ENCODE measurements at places on chromosomes 12 and 14. TPM values are rescaled to one million over a fixed set of nuclear protein-coding genes. Genes with fewer than 3 reads are reported as not detected.

GRCh38 chr14:22418631-22419030 is 170.4 kb downstream of the DAD1 start:
- no peaks in the 10 kb centered on the region for H3K36me3 ChIP-seq
- no peaks in the 10 kb centered on the region for H3K4me1 ChIP-seq
- H3K4me3 ChIP-seq, result no peak overlapping the region
- H3K27ac ChIP-seq, result no peak overlapping the region
- DNase-seq, result no peak

DNA sequence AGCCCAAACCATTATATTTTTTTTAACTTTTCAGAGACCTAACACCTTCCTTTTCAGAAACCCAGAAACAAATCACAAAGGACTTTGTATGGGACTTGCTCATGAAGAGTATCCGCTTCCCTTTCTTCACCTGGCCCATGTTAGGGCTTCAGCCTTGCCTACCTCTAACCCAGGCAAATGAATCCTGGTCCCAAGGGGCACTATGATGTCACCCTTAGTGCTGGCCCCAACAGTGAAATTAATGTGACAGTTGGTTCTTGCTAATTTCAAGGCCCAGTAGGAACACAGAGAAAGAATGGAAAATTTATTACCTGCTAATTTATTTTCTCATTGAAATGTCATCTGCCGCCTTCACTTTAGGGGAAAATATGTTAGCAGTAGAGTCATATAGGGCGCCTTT is 179.8 kb upstream of the NRXN3 start:
- H3K36me3 ChIP-seq, result no peaks in the 10 kb centered on the region
- no peaks in the 10 kb centered on the region for H3K27me3 ChIP-seq
- peak overlapping the region; percentile 90 for H3K27ac ChIP-seq
- DNase-seq, result no peak

DNA sequence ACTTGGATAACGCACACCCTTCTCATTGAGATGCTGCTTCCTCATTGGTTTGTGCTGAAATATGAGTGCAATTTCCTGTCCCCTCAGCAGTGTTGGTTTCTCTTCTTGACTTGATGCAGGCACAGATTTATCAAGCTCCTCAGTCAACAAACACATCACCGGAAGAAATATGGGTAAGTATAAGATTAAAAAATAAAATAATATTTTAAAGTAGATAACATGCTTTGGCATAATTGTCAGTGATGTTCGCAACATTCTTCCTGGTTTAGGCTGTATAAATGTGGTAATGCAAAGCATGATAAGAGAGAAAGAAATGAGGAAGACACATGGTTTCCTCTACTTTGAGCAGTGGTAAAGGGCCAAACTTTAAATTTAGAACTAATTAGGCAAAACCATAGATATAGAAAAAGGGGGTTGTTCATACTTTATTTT is at the start of gene GPR65:
TSS of gene GPR65 (plus strand) at position 86 of the 432 bp plus-strand sequence. CDS start 5,713 bp downstream, outside the sequence.
- H3K27me3 ChIP-seq, result no peaks in the 10 kb centered on the region
- no peak within 1 kb of the TSS for H3K4me3 ChIP-seq
- H3K36me3 ChIP-seq, result no peaks in the 10 kb centered on the region
- no peak for DNase-seq
- no peak within 1 kb of the TSS for H3K27ac ChIP-seq
- H3K4me1 ChIP-seq, result no peaks in the 10 kb centered on the region

Gene PTPRO
- total RNA-seq, result 59.6 TPM

GRCh38 chr14:31159682-31160296 is 47.8 kb downstream of the HECTD1 start:
- no peaks in the 10 kb centered on the region for H3K27me3 ChIP-seq
- H3K4me3 ChIP-seq, result no peak overlapping the region
- peaks cover 50% of the 10 kb centered on the region for H3K36me3 ChIP-seq
- H3K4me1 ChIP-seq, result no peaks in the 10 kb centered on the region

- no peak for DNase-seq
- H3K36me3 ChIP-seq, result no peaks in the 10 kb centered on the region
- no peaks in the 10 kb centered on the region for H3K4me1 ChIP-seq
- H3K27me3 ChIP-seq, result no peaks in the 10 kb centered on the region
- no peak overlapping the region for H3K4me3 ChIP-seq
- H3K27ac ChIP-seq, result no peak overlapping the region
These were observed 70.4 kb downstream of the SDR9C7 start for GRCh38 chr12:56863789-56864188.

- no peak overlapping the region for H3K27ac ChIP-seq
- H3K36me3 ChIP-seq, result no peaks in the 10 kb centered on the region
These were observed 128.6 kb downstream of the ACSS3 start for GRCh38 chr12:81206429-81206828.

DNA sequence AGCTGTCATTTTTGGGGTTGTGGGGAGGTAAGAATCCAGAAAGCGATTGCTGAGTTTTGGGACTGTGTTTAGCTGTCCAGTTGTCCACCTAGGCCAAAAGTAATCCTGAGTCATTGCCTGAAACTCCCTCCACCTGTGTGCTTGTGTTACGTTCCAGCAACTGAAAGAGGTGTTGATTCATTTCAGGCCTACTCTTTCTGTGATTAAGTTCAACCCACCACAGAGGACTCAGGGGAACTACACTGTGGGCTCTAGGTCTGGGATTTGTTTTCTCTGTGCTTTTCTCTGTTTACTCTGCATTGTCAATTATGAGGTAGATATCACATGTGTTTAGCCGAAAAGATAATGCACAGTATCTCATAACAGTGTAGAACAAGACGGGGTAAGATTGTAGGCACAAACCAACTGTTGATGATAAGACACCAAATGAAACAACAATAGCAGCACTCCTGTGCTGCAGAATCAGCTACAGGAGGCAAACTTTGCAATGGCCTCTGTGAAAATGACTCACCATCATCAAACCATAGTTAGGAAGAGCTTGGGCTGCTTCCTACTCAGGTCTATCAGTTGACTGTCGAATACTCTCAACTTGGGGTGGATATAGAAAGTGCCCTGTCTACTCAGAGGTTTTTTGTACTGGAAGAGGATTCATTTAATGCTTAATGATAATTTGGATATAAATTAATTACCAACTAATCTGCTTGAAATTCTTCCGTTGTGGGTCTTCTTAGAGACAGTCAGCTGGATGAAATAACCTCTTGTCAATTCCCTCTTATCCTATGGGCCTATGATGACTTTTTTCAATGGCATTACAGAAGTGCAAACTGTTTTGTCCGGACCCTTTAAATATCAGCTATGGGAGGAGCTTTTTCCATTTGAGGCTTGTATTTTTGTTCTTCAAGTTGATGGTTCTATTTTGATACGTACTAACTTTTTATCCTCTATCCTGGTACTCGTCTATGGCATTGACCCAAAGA is 385.9 kb downstream of the BMP4 start:
- no peaks in the 10 kb centered on the region for H3K4me1 ChIP-seq
- no peak overlapping the region for H3K4me3 ChIP-seq
- no peak overlapping the region for H3K27ac ChIP-seq
- no peaks in the 10 kb centered on the region for H3K27me3 ChIP-seq

- no peaks in the 10 kb centered on the region for H3K36me3 ChIP-seq
- H3K4me1 ChIP-seq, result no peaks in the 10 kb centered on the region
- no peak overlapping the region for H3K27ac ChIP-seq
- no peaks in the 10 kb centered on the region for H3K27me3 ChIP-seq
These were observed 41.2 kb downstream of the DIO3 start for GRCh38 chr14:101602466-101602840.

DNA sequence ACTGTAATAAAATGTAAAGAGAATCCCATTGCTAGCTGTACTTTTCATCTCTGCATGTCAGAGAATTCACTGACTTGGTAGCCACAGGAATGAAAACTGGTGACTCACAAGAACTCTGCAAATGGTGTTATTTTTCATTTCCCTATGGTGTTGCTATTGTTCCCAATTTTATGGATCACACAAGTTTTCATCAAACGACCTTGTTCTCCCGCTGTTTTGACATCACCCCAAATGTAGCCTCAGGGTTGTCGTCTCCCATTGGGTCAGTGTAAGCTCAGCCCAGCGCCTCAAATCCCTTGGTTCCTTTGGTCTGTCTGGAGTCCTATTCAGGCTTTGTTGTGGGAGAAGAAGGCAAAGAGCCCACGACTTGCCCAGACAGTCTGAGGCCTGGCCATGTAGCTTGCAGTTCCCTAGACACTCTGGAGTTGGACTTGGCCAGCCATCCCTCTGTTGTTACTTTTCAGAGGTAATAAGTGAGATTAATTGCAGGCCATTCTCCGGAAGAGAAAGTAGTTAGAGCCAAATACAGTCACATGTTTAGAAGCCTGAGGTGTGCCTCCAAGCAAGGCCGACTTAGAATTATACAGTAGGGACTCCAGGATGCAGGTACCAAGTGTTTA is 159.2 kb downstream of the TGFB3 start:
- H3K4me1 ChIP-seq, result no peaks in the 10 kb centered on the region
- peaks cover 5% of the 10 kb centered on the region for H3K36me3 ChIP-seq
- no peak overlapping the region for H3K4me3 ChIP-seq
- DNase-seq, result no peak

DNA sequence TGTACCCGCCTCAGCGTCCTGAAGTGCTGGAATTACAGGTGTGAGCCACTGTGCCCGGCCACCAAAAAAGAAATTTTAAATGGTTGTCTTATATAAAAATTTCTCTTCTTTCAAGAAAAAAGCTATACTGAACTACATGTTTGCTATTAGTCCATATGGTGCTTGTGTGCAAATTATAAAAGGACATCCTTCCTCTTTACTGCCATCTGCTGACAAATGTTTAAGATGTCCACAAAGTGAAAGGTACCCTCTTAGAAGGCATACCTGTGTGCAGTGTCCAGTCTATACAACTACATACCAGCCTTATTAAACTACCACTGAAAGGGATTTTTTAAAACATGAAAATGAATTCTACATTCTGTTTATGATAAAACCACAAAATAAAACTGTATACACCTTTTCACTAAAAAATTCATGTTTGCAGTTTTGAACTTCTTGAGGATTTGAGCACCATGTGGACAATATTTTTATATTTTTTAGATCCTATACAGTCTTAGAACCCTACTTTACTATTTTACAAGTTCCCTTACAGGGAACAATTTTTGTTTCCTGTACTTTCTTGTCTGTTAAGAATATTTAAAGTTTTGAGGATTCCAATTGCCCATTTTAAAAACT is 32.8 kb upstream of the TOMM20L start:
- no peaks in the 10 kb centered on the region for H3K27me3 ChIP-seq
- H3K4me3 ChIP-seq, result no peak overlapping the region
- no peak overlapping the region for H3K27ac ChIP-seq
- DNase-seq, result peak; percentile 7
- H3K36me3 ChIP-seq, result peaks cover 27% of the 10 kb centered on the region

DNA sequence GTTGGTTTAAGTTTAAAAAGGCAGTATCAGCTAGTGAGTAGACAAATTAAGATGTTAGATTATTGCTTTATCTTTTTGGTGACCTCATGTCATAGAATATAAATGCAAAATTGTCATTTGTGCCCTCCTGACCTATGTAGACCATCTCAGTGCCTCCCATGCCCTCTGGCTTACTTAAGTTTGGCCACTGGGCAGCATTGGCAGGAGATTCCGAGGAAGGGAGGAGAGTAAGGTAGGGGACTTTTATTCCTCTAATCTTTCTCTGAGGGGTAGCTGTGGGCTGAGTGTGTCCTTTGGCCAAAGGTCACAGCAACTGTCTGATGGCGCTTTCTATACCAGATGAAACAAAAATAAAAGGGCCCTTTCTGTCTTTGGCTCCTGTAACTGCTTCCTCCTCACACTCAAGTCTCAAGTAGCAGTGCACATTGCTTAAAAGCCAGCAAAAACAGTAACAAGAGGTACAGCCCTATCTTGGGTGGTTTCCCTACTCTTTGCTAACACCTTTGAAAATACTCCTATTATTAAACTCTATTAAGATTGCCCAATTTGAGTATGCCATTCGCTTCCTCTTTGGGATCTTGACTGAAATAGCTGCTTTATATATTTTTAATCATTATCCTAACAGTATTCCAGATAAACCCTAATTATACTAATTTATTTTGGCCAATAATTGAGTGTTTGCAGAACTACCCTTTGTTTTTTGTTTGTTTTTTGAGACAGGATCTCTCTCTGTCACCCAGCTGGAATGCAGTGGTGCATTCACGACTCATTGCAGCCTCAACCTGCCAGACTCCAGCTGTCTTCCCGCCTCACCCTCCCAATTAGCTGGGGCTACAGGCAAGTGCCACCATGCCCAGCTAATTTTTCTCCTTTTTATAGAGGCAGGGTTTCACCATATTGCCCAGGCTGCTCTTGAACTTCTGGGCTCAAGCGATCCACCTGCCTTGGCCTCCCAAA is 56.5 kb upstream of the KCNH3 start:
- no peak overlapping the region for H3K4me3 ChIP-seq
- H3K27ac ChIP-seq, result no peak overlapping the region
- H3K27me3 ChIP-seq, result no peaks in the 10 kb centered on the region

Gene KRT5
- total RNA-seq, result 0.99 TPM

All from spinal cord (tissue), 10 donors.